ENCODE measurements at places on chromosomes 2 and 18. TPM values are rescaled to one million over a fixed set of nuclear protein-coding genes. Genes with fewer than 3 reads are reported as not detected.

GRCh38 chr2:70918016-70918415 is 17.7 kb upstream of the ATP6V1B1 start:
- DNase-seq, result no peak

- peak; percentile 4 for DNase-seq
Measured at GRCh38 chr18:70840649-70841048, 551.8 kb downstream of the SOCS6 start.

DNA sequence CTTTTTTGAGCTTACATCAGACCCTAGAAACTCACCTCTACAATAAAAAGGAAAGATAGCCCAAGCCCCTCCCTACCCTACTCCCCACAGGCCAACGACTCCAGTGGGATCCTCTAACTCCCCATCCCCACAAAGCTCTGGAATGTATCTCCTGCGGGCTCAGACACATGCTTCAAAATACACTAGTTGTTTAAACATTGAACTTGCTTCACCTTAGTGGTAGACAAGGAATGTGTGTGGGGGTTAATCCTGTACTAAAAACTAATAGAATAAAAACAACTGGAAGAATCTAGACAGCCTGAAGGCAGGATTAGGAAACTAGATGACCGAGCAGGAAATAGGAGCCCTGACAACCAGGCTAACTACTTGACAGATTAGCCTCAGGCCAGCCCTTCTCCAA is 211.5 kb downstream of the SUCLG1 start:
- DNase-seq, result no peak

DNA sequence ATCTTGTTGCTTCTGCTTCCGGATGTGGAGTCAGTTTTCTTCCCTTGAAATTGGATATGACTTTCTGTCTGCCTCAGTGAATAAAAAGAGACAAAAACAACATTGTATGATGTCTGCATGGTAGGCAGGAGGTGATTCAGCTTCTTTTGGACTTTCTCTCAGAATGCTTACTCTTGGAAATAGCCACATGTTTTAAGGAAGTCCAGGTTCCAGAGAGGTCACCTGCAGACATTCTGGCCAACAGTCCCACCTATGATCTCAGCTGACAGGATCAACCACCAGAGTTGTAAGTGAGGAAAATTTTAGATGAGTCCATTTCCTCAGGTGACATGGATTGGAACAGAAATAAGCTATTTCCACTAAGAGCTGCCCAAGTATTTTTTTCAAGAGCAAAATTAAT is 508.7 kb upstream of the FAM98A start:
- DNase-seq, result no peak

DNA sequence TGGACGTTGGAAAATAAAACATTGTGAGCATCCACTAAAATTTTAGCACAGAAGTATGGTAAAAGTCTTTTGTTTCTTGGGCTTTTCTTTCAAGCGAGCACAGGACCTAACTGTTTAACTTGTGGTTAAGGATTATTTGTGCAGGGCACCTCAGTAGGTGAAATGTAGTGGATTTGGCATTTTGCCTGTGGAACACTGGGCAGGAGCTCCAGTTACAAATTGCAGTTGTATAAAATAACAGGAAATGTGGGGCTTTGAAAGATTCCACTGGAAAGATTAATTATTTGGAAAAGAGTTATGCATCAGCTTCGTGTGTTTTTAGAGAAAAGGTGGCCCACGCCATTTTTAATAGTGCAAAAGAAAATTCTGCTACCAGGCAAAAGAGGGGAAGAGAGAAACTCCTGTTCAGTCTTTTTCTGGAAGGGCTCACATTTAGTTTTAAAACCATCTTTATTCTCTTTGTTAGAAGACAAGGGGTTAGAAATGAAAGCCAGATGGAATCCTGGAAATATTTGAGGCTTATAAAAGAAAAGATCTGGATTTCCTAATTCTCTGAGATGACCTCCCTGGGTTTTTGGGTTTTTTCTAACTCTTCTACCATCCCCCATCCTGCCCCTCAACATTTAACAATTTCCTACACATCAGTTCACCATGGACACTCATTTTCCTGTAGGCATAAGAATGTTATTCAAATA is 144.3 kb upstream of the SERTAD2 start:
- no peak for DNase-seq

DNA sequence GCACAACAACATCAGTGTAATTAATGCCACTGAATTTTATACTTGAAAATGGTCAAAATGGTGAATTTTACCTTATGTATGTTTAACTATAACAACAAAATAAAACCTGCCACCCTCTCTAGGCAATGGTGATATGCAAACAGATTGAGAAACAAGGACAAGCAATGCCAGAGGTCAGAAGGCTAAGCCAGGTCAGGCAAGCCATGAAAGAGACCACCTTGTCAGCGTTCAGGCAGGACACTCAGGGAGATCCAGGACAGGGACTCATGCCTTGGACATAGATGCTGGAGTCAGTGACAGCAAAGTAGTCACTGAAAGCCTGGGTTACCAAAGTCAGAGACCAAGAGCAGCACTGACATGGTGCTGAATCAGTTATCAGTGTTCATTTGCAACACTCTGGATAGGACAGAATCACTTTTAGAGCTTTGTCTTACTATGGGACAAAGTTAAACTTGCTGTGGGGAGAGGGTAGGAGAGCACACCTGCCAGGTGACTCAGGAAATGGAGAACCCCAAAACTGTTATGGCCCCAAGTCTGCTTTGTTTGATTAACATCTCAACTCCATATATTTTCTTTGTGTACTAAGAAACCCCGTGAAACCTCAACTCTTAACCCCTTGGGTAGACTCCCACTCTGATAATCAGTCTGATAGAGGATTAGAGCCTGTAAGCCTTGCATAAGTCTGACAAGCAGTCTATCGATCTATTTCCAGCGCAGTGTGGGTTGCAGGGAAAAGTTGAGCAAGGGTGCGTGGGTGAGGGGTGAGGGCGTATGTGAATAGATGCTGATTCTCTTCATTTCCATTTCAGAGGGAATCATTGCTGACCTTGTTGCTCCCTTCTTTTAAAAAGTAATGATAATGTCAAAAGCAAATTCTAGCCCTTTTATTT is 48.7 kb upstream of the ZNF385B start:
- DNase-seq, result peak; percentile 0

DNA sequence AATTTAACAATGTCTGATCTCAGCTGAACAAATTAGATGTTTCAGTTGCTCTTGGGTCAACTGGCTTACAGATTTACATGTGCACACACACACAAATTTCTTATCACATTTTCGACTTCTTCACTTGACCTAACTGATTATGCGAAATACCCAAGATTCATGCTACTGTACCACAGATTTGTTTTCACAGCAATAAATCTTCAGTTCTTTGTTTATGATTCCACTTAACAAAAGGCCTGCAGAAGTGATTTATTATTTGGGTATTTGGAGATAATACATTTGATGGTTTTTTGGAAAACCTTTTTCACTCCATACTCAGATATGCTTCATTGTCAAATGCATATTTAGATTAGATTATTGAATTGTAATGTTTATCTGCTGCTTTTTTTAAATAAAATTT is 129.0 kb downstream of the GALNT1 start:
- no peak for DNase-seq

DNA sequence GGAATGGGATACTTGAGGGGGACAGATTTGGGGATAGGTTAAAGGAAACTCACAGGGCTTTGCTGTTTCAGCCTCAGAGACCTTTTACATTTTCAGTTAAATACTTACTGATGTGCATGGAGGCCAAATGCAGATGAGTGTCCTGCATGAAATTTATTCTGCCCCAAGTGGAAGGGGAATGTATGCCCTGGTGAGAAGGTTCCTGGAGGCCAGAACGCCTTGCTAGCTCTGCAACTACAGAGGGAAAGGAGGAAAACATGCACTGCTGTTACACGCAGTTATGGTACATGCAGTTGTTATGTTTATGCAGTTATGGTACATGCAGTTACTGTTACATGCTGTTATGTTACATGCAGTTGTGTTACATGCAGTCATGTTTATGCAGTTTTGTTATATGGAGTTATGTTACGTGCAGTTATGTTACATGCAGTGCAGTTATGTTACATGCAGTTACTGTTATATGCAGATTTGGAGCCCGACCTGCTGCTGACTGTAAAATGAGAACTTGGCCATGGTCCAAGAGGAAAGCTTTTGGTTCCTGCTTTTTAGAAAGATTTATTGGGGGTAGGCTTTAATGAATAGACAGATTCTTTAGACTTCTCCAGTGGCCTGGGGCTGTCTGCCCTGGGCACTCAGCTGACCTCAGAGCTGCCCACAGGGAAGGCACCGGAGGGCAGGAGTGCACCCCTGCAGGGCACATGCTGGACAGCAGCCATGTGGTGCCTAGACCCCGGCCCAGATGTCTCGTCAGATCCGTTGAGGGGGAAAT is 84.1 kb downstream of the LDLRAD4 start:
- DNase-seq, result no peak

- DNase-seq, result no peak
Measured at GRCh38 chr2:67684991-67685390, 287.9 kb downstream of the ETAA1 start.

- DNase-seq, result no peak
Measured at GRCh38 chr2:234341306-234341985, 155.4 kb downstream of the ARL4C start.

GRCh38 chr2:180446492-180446891 is 439.4 kb upstream of the CWC22 start:
- no peak for DNase-seq

Gene SLC16A14
- 2.1 TPM for total RNA-seq

Gene FZD7
- 103 TPM for total RNA-seq

Gene STK17B
- total RNA-seq, result 26.5 TPM

Gene ERFE
- 11.2 TPM for total RNA-seq

Gene LOXHD1
- 0.07 TPM for total RNA-seq

Gene FABP1
- total RNA-seq, result not detected

Gene PLA2R1
- total RNA-seq, result 0.89 TPM

Gene SLC30A3
- 0.89 TPM for total RNA-seq

Gene FBXO48
- total RNA-seq, result 0.52 TPM

Gene TRAK2
- 11.4 TPM for total RNA-seq

Gene VSNL1
- total RNA-seq, result 32.8 TPM
